ENCODE measurements at places on chromosomes 4 and X.

DNA sequence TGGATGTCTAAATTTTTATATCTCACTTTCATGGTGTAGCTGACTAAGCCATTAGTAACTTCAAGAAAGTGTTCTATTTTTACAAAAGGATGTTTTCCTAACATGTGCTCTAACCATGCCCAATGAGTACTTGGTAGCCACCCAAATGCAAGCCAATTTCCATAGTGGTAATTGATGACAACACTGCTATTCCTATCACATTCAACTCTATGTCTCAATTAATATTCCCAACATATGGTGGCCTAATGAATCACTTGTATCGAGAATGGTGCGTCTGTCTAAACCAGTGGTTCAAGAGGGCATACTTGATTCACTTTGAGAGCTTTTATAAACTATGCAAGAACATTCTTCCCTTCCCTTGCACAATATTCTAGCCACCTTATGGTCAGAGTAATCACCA is 112.9 kb upstream of the GPRIN3 start:
- DNase-seq = no peak

DNA sequence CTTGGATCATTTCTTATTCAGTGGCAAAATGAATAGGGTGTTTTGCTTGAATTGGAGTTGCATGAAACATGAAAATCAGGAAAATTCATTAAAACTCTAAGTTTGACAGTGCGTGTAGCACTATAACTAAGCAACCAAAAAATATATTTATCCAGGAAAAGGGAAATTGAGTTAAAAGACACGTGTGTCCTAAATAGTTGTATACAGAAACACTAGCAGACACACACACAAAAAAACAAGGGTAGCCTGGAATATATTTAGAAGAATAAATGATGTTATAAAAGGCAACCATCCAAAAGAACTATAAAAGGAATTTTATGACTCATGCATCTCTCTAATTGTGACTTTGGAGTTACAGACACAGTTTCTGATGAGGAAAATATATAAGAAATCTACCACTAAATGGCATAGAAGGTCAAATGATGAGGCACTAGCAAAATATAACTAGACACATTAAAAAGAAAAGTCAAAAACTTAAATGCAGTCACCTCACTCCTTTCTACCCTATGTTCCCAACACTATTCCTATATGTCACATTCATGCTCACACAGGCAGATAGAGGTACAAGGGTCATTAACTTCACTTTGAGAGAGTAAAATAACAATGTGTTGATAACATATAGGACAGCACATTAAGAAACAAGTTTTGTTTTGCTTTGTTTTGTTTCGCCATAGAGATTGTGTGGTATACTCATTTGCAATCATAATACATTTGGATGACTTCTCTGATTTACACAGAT is 793.6 kb upstream of the INTU start:
- no peak for DNase-seq

DNA sequence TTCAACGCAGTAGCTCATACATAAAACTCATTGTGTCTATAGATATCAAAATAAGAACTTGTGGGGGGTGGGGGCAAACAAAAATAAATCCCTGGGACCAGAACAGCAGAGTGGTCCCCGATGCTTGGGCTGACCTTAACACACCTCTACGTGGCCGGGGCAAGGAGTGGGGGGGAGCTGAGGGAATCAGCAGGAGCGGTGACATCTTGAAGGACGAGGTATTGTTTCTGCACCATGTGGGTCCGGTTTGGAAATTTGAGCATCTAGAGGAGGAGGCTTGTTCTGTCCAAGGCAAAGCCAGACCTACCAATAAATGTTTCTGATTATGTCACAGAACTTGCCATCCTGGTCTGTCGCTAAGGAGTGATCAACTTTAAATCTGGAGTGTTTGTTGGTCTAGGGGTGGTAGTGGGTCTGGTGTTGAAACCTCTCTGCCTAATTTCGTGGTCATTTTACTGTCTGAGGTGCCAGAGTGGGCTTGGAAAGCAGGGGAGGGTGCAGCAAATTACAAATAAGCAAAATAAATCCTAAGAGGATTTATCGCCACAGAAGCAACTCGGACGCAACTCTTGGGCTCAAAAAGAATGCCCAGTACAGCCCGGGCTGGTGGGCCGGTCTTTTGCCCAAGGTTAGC is 774 bp upstream of the RAPGEF2 start:
- no peak for DNase-seq

DNA sequence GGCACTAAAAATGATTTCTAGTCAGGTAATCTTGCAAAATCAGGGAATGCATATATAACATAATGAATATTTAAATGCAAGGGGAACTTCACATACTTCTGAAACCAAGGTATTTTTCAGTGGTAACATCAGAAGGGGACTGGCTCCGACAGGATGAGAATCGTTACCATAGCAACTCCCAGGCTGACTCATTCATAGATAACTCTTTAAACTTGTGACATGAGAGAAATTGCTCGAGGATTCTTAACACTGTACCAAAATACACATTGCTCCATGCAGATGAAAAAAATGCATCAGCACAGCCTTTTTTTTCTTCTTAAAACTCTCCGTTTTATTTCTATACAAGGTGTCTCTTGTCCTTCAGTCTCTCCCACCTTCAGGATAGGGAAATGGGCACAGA is 114.3 kb downstream of the GABRB1 start:
- DNase-seq = no peak

- no peak for DNase-seq
These were observed 148.0 kb upstream of the STX18 start for GRCh38 chr4:4689694-4690440.

- no peak for DNase-seq
These were observed 536 bp downstream of the SH3BGRL start for GRCh38 chrX:81202456-81202819.

- no peak for DNase-seq
These were observed 84.3 kb downstream of the NBDY start for GRCh38 chrX:56813318-56813837.

- DNase-seq = no peak
These were observed 443.6 kb downstream of the SPRY1 start for GRCh38 chr4:123840197-123840596.

- no peak for DNase-seq
These were observed 35.3 kb upstream of the SPRY1 start for GRCh38 chr4:123361195-123361861.
